ENCODE measurements at places on chromosomes 2 and 18.

DNA sequence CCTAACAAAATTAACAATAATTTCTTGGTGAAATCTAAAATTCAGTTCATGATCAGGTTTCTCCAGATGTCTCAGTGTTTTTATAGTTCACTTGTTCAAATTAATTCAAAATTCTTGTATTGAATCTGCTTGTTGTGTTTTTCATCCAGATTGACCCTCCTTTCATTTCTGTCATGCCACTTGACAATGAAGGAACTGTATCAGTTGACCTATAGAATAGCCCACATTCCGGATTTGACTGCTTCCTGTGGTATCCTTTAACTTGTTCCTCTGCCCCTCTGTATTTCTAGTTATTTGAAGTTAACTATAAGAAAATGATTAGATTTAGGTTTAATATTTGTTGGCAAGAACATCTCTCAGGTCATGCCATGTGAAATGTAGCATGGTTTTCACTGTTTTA lies 53.3 kb downstream of the TWSG1 start:
- DNase-seq, result no peak

DNA sequence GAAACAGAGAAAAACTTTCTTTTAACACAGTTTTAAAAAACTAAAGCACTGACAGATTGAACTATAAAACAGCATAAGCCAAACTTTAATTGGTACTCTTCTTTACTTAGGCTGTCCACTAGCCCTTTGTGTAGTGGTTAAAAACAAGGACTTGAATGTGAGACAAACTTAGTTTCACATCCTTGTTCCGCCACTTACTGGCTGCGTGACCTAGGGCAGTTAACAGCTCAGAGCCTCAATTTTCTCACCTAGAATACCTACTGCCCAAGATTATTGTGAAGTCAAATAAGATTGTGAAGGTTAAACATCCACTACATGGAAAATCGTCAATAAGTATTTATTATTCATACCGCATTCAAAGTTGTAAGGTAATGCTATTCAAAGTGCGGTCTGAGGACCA lies 2.0 kb downstream of the WDR35 start:
- no peak for DNase-seq

DNA sequence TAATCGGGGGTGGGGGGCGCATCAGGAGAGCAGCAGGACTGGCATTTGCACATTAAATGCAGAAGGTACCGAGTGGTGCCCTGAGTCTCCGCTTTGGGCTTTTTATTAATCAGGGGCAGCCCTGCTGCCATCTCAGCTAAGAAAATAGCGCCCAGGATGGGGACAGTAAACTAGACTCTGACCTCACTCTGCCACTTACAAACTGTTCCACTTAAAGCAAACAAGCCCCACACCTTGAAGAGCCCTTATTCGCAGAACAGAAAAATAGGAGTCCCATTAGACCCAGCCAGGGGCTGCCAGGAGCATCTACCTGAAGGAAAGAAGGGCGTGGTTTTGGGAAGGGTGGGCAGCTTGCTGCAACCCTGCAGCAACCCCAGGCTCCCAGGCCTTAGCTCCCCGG lies 165.3 kb downstream of the TNS1 start:
- no peak for DNase-seq

- DNase-seq, result no peak
These were observed 4.9 kb upstream of the DNAH7 start for GRCh38 chr2:196073521-196073920.

DNA sequence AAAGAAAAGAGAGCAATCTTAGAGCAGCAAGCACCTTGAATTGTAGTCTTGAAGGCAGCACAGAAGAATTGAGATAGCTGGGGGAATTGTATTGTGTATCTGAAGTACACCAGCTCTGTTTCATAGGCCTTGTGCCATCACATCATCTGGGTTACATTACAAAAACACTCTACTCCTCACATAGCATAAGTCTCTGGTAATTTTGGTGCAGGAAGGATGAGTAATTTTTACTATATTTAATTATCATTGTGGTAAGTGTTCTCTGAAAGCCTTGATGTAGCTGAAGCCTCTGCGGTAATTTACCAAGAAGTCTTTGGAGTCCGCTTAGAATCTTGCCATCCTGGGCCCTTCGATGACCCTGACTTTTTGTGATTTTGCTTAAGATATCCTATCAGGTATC lies 291.1 kb downstream of the ARHGAP15 start:
- no peak for DNase-seq

- DNase-seq, result no peak
These were observed 160.9 kb upstream of the TTC39C start for GRCh38 chr18:23853448-23854195.

DNA sequence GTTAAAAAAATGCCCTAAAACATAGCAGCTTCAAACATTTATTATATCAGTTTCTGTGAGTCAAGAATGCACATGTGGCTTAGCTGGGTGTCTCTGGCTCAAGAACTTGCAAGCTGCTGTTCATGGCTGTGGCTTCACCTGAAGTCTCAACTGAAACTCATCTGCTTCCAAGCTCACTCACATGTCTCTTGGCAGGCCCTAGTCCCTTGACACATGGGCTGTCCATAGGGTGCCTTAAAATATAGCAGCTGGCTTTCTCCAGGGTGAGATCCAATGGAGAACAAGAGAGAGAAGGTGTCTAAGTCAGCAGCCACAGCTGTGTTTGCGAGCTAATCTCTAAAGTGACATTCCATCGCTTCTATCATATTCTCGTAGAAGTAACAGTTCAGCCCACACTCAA lies 152.8 kb downstream of the DSEL start:
- no peak for DNase-seq

GRCh38 chr2:71670430-71670795 lies 217.1 kb downstream of the DYSF start:
- DNase-seq, result no peak

DNA sequence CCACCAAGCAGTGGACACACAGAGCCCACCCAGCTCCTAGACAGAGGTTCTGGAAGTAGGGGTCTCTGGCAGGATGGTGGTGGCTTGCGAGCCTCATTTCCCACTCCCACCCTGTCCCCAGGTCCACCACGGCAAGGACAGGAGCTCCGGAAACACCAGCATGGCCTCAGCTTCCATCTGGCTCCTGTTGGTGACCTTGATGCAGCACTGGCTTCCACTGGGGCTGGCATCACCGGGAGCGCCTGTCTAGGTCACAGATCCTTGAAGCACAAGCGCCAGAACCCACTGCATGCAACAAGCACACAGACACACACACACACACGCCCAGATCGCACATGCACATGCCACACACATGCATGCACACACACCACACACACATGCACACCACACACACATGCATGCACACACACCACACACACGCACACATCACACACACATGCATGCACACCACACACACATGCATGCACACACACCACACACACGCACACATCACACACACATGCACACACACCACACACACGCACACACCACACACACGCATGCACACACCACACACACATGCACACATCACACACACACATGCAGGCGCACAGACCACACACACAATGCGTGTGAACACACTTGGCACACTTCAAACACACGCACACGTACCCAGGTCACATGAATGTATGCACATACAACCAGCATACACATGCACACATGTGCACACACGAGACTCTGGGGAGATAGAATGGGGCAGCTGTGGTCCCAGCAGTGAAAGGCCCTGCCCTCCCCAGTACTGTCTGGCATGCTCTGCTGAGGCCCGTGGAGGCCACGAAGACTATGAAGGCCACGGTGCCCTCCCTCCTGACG lies 63.7 kb downstream of the TWIST2 start:
- no peak for DNase-seq

GRCh38 chr2:134489732-134490384 lies 228.9 kb downstream of the TMEM163 start:
- no peak for DNase-seq

DNA sequence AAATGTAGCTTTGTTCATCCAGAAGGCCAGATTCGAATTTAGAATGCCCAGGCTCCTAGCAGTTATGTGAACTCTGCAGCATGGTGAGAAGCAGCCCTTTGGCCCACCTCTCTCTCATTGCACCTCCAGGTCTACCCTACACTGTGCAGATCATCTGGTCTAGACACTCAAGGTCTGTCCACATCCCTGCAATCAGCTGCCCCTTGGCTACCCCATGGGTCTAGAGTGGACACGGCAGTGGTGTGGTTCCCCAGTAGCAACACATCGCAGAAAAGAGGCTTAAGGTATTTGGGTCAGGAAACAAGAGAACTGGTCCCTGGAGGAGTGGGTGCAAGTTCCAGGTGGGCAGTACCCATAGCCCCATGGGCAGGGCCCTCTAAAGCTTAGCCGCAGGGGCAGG lies 76.6 kb upstream of the BCL2L11 start:
- DNase-seq, result no peak

GRCh38 chr18:49920731-49921130 lies 107.4 kb upstream of the ACAA2 start:
- peak; percentile 6 for DNase-seq

GRCh38 chr2:11698009-11698922 lies 28.3 kb upstream of the NTSR2 start:
- peak; percentile 71 for DNase-seq

GRCh38 chr2:11156396-11157075 lies 1.3 kb downstream of the SLC66A3 start:
- no peak for DNase-seq

- DNase-seq, result no peak
These were observed 34.6 kb upstream of the SP9 start for GRCh38 chr2:174300114-174300513.

DNA sequence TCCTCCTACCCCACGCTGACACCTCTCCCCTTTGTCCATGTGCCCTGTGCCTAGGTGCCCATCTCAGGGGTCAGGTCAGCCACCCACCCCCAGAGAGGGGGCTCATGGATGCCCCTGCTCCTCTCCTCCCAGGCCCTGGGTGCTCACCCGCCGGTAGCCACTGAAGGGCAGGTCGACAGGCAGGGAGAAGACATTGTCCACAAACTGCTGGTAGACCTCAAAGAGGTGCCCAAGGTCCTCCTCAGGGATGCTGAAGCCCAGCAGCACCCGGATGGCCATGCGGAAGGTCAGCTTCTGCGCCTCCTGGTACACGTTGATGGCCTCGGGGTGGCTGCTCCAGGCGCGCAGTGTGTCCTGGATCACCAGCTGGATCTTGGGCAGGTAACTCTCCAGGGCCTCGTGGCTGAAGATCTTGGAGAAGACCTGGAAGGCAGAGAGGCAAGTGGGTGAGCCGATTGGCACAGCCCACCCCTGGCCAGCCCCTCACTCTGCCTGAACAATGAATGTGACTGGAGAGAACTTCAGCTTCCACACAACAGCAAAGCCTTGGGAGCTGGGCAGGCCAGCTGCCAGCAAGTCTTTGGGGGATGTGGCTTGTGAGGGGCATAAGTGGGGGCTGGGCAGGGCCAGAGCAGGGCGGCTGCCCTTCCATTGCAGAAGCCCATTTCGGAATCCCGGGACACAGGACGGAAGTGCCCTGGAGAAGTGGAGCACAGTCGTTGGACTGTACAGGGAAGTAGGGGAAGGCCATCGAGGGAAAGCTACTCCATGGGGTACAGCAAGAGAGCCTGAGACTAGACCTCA lies 12.5 kb downstream of the CYP26B1 start:
- DNase-seq, result no peak

- no peak for DNase-seq
These were observed 295.3 kb downstream of the LRRTM1 start for GRCh38 chr2:80009211-80009610.

DNA sequence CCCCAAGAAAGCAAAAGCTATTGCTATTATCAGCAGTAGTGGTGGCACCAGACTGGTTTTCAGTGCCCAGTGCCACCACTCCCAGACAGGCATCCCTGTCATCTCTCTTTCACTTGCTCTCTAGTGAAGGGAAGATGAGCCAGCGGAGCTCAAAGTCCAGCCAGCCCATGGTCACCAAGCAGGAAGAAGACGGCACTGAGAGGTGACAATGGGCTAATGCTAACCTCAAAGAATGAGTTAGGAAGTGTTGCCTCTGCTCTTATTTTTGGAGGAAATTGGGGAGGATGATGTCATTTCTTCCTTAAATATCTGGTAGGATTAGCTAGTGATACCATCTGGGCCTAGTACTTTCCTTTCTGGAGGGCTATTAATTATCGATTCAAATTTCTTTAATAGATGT lies 1.7 kb downstream of the SP140 start:
- peak; percentile 15 for DNase-seq

DNA sequence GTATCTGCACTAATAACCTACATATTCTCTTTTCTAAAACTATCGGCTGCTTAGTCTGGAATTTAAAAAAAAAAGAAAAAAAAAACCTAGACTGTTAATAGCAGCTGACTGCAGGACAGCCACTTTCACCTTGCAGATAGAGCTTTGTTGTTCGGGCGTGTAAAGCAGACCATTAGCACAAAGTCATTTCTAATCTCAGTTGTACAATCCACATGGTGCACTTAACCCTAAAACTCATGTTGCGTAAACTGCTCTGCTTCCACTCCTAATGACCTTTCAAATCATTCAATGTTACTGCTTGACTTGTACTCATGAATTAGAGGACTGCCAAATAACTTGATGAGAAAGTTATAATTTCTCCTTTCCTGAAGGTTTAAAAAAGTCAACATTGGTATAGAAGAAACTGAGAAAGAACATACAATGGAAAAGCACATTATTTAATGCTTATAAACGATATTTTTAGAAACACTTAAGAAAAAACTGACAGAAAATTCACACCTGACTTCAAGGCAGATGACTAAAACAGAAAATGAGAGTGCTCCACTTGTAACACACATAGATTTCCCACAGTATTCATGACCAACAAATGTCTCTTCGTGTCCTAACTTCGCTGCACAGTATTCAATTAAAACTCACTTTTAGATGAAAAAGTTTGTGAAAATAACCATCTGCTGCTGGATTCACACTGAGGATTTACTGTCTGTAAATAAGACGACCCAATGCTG lies 2.6 kb downstream of the CDH2 start:
- DNase-seq, result no peak

- DNase-seq, result no peak
These were observed 54.2 kb downstream of the DIPK1C start for GRCh38 chr18:74402806-74403433.

DNA sequence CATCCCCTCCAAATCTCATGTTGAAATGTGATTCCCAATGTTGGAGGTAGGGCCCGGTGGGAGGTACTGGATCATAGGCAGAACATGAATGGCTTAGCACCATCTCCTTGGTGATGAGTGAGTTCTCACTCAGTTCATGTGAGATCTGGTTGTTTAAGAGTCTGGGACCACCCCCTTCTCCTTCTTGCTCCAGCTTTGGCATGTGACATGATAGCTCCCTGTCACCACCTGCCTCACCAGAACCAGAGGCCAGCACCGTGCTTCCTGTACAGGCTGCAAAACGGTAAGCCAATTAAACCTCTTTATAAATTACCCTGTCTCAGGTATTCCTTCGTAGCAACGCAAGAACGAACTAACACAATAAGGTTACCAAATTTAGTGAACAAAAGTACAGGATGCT lies 95.4 kb downstream of the ZBTB7C start:
- no peak for DNase-seq

DNA sequence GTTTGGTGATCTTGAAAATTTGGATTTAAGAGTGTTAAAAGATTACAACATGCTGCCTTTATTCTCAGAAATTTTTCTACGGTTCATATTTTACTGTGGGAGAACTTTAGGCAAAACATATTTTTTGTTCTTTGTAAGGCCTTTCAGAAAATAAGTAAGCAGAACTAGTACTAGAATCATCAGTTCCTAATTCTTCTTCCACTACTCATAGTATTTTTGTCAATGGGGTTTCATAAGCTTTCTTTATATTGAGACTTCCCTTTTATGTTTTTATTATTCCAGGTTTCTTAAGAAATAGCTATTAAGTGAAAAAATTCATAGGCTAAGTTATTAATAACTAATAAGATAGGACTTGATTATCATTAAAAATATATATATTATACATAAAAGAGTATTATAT lies 12.4 kb downstream of the UGGT1 start:
- DNase-seq, result peak; percentile 42

- DNase-seq, result peak; percentile 88
These were observed 2.9 kb upstream of the CRYBA2 start for GRCh38 chr2:218995972-218996711.
